ENCODE measurements at places on chromosomes 13 and 19.
A peak's percentile ranks its signal among the peaks of the same experiment; 100 is the strongest.

GRCh38 chr13:33326246-33326645, 40.7 kb upstream of the STARD13 start:
- no peak for DNase-seq

DNA sequence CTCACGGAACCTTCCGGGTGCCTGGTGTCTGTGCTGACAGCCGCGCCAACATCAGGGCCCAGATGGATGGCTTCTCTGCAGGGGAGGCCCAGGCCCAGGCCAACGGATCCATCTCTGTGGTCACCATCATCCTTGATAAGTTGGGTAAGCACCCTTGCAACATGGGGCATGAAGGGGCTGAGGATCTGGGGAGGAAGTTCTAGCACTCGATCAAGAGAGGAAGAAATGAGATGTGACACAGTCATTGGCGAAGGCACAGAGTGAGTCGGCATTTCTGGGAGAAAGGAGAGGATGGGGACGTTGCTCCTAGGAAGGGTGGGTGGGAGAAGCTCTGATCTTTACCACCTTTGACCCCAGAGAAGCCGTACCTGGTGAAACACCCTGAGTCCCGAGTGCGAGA, 4.4 kb downstream of the CILP2 start:
- DNase-seq, result no peak

GRCh38 chr13:46659413-46660065, 106.6 kb downstream of the LRCH1 start:
- DNase-seq, result no peak

DNA sequence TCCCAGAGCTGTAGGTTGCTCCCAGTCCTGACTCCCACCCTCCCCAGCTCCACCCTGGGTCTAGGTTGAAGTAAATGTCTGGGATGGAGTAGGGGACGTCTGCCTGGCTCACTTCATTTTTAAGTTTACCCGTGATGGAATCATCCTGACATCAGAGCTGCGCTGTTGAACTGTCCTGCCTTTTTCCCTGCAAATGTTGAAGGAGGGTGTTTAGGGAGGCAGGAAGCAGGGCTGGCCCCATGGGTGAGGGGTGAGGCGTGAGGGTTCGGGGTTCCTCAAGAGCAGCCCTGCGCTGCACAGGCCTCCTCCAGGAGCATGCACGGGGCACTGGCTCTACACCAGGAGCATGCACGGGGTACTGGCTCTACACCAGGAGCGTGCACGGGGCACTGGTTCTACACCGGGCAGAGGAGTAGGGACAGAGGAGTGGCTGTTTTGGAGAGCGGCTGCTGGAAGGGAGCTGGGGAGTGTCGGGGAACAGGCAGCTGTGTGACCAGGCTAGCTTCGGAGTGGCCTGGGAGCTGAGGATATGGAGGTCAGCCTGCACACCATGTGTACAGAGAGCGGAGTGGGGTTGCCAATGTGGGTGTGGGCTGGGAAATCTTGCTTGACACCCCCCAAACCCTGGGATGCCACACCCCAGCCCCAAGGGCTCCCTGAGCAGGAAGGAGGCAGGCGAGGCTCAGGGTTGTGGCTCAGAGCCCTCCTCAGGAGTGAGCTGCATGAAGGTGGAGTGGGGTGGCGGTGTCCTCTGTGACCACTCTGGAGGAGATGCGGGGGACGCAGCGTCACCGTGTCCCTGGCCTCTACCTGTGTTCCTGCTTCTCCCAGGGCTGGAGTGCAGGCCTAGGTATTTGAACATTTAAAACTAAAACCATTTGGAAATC, 63.3 kb downstream of the GPR12 start:
- DNase-seq, result no peak

DNA sequence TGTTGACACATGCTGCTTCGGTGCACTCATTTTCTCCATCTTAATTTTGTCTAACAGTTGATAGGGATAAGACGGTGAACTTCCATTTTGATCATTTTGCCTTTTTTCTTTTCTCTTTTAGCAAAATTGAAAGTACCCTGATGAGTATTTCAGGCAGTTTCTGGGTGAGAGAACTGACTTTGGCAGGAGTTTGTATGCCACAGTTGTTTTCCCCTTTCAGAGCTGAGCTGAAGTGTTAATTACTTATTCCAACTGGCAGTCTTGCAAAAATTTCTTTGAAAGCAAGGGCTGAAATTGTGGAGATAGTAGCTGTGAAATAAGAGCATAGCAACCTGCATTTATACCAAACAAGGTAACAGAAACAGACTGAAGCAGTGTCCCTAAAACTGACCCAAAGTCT, 180.2 kb downstream of the SLITRK5 start:
- no peak for DNase-seq

- no peak for DNase-seq
Measured at GRCh38 chr19:32254509-32254890, 90.9 kb upstream of the ZNF507 start.

GRCh38 chr19:2354670-2355069, 5.4 kb upstream of the TMPRSS9 start:
- DNase-seq, result no peak

DNA sequence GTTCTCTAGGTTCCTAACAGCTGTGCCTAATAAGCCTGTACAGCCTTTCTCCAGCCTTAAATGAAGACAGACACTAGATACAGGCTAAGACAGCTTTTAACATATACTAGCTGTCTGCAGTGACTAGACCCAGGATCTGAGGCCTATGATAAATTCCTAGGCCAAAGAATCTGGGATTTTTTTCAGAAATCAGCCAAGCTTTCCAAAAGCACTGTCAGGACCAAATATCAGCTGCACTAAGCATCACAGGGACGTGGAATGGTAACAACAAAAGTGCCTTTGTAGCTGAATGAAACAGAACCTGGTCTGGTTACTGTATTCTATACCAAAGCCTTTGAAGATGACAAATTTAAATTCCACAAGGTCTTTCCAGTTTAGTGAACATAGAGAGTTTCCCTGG, 77.9 kb upstream of the DOCK9 start:
- no peak for DNase-seq

- no peak for DNase-seq
Measured at GRCh38 chr13:44084146-44084545, 204.4 kb downstream of the LACC1 start.

DNA sequence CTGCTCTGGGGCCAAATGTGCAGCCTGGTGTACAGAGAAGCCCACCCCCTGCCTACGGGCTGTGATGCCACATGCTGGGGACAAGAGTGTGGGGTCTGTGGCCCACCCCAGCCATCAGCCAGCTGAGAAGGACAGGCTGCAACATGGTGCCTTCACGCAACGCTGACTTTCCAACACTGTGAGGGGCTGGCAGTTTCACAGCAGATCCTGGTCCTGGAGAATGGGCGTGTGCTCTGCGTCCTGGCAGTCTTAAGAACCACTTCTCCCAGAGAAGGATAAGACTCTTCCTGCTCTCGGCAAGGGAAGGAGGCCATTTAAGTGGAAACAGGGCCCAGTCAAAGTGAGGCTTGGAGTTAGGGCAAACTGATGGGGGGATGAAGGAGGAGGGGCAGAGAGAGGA, 4.6 kb downstream of the LRRC4B start:
- DNase-seq, result no peak

- no peak for DNase-seq
Measured at GRCh38 chr13:50073340-50073739, 58.1 kb downstream of the KCNRG start.

DNA sequence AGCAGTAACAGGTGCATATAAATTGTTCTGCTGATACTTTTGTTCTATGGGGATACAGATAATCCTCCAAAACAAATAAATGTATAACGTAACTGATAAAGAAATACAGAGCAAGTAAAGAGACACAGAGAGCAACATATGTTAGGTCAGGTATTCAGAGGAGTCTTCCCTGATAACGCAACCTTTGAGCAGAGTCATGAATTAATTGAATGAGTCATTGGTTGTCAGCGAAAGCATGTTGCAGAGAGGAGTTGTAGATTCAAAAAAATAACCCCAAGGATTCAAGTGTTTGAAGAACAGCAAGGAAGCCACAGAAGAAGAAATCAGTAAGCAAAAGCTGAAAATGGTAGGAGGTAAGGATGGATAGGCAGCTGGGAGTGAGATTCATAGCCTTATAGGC, 245.2 kb downstream of the TBC1D4 start:
- no peak for DNase-seq

- no peak for DNase-seq
Measured at GRCh38 chr19:14066134-14066533, 4.3 kb upstream of the PALM3 start.

DNA sequence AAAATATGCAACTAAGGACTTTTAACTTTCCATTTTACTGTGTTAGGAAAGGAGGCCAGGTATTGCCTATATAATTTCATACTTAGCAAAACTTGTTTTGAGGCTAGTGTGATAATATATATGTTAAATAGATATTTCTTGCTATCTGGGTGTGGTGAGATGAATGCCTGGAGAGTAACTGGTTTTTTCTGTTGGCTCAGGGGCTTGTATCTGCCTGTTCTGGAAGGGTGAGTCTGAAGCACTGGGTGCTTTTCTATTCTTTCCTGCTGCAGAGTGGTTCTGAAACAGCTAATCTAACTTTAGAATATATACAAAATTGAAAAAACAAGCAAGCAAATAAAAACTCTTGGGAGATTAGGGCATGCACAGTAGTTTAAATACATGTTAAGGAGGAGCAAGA, 64.6 kb upstream of the MYCBP2 start:
- no peak for DNase-seq

DNA sequence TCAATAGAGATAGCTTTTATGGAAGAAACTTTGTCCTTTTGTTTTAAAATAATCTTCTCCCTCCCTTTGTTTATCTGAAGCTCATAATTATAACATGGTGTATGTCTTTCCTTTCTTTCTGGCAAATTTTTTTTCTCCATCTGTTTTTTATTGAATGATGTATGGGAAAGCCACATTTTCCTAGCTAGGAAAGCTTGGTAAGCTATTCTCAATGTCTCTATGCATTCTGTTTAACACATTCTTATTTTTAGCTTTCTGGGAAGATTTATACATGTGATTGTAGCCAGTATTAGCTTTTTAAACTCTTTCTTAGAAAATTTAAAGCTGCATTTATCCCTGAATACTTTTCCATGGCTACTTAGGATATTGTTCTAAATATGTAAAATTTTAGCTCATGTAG, 124.9 kb upstream of the CSNK1A1L start:
- DNase-seq, result no peak

- no peak for DNase-seq
Measured at GRCh38 chr19:36528921-36529518, 949 bp upstream of the ZNF260 start.

GRCh38 chr13:76929851-76930374, 18.4 kb upstream of the ACOD1 start:
- DNase-seq, result no peak

DNA sequence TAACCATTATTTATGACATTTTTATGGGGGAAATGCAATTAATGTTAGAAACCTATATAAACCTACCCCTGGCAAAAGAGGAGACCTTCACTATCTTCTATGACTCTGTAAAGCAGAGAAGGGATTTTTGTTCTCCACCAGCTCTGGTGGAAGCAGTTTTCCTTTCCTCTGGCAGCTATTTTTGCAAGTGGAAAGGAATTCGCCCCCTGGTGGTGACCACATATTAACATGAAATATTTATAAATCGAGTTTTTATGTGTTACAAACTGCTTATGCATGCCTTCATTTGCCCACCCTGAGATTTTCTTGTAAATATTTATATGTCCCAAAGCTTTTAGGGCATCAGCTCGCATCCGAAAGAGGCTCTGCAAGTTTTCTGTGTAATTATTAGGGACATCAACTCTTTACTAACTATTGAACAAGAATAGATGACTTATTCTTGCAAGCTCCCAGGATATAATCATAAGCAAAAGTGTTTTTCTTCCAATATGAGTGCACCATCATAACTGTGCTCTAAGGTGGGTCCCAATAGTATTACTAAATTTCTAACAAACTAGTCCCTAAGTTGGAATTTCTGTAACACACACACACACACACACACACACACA, 62.4 kb downstream of the SERTM1 start:
- DNase-seq, result peak; percentile 60

DNA sequence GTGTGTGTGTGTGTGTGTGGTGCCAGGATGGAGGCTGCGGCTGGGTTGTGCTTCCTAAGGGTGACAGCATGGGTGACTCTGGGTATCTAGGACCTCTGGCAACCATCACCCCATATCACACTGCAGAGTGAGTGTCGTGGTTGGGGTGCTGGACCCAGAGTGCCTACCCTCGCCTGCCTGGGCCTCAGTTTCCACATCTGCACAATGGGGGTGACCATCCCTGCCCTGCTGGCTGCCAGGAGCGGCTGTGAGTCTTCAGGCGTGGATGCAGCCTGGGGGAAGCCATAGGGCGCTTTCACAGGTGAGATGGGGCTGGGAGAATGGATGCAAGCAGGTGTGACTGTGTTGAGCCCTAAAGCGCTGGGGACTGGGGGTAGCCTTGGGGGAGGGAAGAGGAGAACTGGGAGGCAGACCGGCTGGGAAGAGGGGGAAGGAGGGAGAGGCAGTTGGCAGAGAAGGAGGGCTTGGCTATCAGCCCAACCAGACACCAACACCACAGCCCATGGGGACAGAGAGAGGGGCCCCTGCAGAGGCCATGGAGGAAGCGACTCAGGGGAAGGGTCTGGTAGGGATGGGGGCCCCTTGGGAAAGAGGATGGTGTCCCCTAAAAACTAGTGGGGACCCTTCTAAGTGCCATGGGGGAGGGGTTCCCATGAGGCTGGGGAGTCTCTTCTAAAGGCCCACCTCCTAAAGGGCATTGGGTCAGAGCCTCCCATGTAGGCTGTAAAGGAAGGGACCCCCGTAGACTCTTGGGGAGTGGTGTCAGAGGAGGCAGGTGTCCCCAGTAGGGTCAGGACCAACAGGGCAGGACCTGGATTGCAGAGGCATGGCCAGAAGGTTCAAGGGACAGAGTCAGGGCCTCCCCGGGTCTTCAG, 1.7 kb downstream of the PLPPR2 start:
- DNase-seq, result no peak

- DNase-seq, result no peak
Measured at GRCh38 chr13:62292714-62293480, 877.2 kb upstream of the PCDH20 start.

- no peak for DNase-seq
Measured at GRCh38 chr13:94128430-94128829, 351.1 kb downstream of the DCT start.

GRCh38 chr19:35844482-35845214, 7.7 kb downstream of the NPHS1 start:
- no peak for DNase-seq

DNA sequence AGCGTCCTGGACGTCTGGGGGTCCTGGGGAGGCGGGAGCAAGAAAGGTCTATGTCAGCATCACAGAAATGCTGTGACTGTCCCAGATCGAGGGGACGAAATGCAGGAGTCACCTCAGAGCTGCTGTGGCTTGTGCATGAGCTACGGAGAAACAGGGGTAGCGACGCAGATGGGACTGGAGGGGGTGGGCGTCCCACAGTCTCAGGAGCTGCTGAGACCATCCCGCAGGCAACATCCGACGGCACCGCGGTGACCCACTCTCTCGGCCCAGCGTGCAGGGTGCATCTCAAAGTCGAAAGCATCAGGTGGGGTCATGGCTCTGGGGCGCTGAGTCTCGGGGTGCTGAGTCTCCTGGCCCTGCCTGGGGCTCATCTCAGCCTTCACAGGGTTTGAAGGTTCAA, 37.4 kb upstream of the C13orf46 start:
- DNase-seq, result no peak
